Hepatic stellate cell (primary cell): ENCODE measurements at places on chromosomes 5 and 9.

GRCh38 chr5:73967347-73967746 is 341.4 kb downstream of the ARHGEF28 start:
- DNase-seq: no peak

GRCh38 chr5:141149812-141150211 is at the start of gene PCDHB6:
Gene PCDHB6 (plus strand): TSS chr5:141150057. CDS start chr5:141150258, 201 bp downstream.
- DNase-seq: peak; percentile 49

DNA sequence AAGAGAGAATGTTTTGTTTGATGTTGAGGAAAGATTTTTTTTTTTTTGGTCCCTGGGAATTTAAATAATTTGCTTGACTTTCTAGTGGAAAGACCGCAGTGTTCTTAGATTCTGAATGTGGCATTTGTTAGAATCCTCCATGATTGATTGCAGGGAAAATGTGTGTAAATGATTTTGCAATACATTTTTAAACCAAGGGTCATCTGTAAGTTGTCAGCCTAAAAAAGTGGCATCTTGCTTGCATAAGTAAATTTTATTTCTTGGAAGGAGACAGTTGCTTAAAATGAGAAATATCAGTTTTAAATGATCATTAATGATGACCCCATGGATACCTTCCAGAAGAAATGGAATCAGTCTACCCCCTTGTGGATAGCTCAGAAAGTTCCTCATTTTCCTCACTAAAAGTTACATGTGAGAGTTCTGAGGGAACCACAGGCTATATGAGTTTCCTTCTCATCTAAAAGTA is 105.1 kb upstream of the SLC25A48 start:
- DNase-seq: no peak

DNA sequence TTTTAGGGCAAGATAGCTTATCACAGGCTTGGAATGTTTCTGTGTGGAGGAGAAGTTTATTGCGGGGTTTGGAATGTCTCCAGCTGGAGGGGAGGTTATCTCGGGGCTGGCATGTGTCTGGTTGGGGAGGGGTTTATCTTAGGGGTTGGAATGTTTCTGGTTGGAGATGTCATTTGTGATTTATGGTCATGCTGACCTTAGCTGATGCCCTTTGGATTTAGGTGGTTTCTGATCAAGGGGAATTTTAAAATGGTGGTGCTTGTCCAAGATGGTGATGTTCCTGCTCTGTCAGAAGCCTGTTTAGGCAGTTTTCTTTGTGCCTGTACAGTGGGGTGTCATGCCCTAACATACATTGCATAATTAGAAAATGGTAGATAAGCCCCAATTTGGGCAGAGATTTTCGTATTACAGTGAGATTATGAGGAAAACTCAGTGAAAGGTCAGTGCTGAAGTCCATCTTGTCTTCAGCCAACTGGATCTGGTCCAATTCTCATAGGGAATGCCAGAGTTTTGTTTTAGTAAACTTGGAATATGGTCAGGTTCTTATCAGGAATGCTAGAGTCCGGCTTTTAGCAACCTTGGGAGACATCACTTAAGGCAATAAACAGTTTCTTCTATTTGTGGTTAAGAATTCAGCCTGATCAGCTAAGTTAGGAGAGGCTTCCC is 14.3 kb downstream of the CDK20 start:
- DNase-seq: no peak

DNA sequence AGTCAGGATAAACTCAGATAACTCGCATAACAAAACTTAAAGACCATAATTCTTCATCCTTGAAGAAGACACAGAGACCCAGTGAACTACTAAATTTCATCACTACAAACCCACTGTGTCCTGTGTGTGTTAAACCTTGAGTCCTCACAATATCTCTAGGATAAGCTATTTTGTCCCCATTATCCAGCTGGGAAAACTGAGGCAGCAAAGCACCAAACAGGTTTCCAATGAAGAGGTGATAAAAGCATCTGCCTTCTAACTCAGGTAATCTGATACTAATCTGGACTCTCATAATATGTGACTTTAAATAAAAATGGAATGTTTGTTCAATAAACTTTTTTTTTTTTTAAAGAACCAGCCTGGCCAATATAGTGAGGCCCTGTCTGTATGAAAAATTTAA is 62.7 kb upstream of the PPP2CA start:
- no peak for DNase-seq
